ENCODE measurements at places on chromosomes 4 and X.

GRCh38 chrX:151004085-151004484, 20.9 kb downstream of the HMGB3 start:
- DNase-seq, result no peak

- DNase-seq, result no peak
These were observed 2.1 kb downstream of the GAB3 start for GRCh38 chrX:154748712-154749339.

- DNase-seq, result no peak
These were observed 65.9 kb downstream of the ANTXR2 start for GRCh38 chr4:80006935-80007744.

DNA sequence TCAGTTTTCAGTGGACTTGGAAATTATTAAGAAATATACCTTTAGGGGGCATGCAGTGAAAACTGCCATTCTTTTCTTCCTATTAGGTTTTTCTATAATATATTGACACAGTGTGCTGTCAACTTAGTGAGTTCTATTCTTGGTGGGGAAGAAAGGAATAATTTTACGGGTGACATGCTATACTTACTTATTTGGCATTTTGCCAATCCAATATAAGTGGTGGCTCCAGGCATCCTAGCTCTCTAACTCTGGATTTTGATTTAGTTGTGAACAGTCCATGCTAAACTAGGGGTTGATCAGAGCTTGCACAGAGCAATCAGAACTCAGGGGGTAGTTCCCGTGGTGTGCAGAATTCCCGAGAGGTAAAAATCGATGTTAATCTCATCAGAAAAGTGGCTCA, 277.7 kb upstream of the FTHL17 start:
- DNase-seq, result no peak

GRCh38 chr4:185384930-185385331, 10.8 kb downstream of the LRP2BP start:
- no peak for DNase-seq

- DNase-seq, result no peak
These were observed 200.9 kb downstream of the NKX6-1 start for GRCh38 chr4:84298023-84298718.

GRCh38 chrX:20974326-20974725, 399.9 kb upstream of the CNKSR2 start:
- no peak for DNase-seq

GRCh38 chr4:87559090-87559837, 30.1 kb upstream of the SPARCL1 start:
- DNase-seq, result no peak

DNA sequence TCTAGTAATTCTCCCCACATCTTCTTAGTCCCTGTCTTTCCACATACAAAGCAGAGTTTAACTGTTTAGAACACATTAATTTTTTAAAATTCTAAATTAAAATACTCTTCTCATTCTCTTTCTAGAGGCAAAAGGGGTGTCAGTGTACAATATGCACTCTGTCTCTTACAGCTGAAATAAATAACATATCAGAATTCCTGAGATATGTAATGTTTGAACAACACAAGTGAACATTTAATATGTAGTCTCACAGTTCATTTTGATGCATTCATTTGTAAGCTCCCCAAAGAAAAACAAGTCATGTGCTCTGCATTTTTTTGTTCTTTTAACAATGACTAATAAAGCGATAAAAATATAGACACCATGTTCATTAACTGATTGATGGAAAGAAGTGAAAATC, 19.7 kb upstream of the SULT1B1 start:
- no peak for DNase-seq

GRCh38 chr4:181259081-181259709, 984.0 kb upstream of the TENM3 start:
- no peak for DNase-seq

DNA sequence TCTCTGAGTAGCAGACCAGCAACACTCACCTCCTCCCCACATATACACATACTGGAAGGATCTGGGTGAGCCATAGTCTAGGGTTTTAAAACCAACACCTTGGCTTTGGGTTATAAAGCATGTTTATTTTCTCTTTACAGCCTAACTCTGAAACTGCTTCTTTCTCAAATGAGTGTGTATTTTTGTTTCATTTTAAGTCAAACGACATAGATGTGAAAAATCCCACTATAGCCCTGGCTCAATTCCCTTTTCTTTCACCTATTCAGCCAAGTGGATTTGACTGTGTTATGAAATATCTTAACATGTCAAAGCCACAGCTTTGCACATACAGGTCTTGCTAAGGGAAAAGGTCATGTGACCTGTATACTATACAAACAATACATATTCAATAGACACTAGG, 13.8 kb downstream of the NEXMIF start:
- DNase-seq, result no peak
